NCI-H1048 (cell line): ENCODE measurements at places on chromosomes 7 and 10.

DNA sequence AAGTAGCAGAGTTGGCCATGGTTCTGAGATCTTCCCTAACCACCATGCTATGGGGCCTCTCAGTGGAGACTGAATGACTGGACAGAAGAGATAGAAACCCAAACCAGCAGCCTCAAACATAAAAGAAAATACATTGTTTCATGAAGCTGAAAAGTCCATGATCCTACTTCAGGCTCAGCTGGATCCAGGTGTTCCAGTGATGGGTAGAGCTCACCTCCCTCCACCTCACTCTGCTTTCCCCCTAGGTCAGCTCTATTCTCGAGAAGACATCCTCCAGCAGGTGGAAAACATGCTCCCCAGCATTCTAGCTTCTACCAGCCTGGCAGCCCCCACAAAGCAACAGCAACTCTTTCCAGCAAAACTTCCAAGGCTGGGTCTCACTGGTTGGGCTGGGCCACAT lies 132.1 kb downstream of the OAT start:
- no peak for DNase-seq

GRCh38 chr7:28564755-28565374 lies 152.5 kb downstream of the CREB5 start:
- no peak for DNase-seq

- no peak for DNase-seq
Observed at GRCh38 chr7:55887821-55888247, 578 bp downstream of the ZNF713 start.

DNA sequence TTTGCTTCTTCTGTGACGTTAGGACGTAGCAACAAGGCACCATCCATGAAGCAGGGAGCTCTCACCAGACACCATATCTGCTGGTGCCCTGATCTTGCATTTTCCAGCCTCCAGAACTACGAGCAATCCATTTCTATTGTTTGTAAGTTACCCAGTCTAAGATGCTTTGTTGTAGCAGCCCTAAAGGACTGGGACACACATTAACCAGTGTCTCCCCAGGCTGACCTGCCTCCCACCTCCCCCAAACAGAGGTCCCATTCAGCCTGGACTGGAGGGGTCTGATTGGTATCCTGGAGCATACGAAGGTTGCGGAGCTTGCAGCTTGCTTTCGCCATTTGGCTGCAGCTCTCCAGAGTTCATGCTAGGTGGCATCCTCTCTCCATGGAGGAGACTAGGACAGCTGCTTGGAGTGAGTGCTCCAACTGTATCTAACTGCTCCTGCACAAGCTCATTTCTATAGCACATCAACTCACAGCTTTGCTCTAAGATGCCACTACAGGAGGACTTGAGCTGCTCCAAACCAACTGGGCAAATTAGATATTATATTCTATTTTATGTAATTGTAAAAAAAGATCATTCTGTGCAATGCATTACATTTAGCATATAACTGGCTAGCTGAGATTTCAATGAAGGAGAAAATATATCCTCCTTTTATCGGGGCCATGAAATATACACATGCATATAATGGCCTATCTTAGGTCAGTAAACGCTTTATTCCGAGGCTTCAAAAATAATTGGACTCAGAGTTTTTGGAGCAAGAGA lies 8.0 kb upstream of the GRK5 start:
- DNase-seq = no peak

GRCh38 chr10:61175316-61175715 lies 231.3 kb upstream of the RHOBTB1 start:
- DNase-seq = no peak

- DNase-seq = no peak
Observed at GRCh38 chr10:93106631-93107072, 33.0 kb downstream of the CYP26A1 start.

- no peak for DNase-seq
Observed at GRCh38 chr10:53808677-53809372, 992.2 kb downstream of the PCDH15 start.

DNA sequence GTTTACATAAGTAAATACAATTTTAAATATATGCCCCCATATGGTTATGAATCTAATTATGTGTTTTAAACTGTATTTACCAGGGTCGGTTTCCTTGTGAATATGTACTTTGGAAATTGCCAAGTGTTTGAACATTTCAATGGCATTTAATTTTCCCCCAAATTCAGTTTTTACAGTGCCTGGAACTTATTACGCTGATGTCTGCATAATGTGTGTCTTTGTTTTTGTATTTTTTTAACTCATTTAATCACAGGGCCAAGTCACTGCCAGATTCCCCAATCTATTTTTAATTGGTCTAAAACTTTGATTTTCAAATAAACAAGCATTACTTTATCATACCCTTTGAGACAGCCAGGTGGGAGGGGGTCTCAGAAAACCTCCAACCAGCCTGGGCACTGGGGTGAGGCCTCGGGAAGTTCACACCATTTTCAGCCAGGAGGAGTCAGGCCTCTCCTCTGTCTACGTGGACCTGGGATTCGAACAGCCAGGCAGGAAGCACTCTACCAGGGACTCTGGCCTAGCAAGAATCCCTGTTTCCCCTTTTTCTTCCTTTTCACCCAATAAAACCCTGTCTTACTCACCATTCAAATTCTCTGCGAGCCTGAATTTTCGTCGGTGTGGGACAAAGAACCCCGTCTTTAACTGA lies 151.5 kb upstream of the COL1A2 start:
- no peak for DNase-seq

- DNase-seq = no peak
Observed at GRCh38 chr7:130957137-130957513, 223.1 kb upstream of the KLF14 start.

DNA sequence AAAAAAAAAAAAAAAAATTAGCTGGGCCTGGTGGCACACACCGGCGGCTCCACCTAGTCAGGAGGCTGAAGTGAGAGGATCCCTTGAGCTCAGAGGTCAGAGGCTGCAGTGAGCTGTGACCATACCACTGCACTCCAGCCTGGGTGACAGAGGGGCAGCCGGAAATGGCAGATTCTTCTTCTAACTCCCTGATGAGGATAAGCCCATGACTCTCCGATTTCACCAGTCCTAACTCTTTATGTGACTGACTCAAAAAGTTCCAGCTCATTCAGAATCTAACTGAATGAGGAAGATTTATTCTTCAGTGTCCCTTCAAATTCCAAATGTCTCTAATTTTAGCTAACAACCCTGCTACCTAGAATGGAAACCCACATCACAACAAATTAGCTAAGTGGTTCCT lies 4.2 kb downstream of the C10orf67 start:
- DNase-seq = no peak

GRCh38 chr7:23469150-23469960 lies 936 bp downstream of the IGF2BP3 start:
- no peak for DNase-seq

DNA sequence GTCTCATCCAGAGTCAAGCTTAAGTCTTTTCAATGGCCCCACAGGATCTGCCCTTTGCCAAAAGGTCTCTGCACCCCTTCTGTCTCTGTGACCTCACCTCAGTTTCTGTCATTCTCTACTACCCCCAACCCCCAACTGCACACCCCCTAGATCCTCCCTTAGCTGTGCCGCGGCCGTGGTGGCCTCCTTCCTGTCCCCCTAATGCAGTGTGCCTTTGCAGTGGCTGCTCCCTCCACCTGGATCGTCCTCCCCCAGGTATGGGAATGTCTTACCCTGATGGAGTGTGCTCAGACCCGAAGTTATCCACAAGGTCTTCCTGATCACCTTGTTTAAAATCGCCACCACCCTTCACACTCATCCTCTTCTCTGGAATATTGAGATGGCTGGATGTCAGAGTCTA lies 9.6 kb downstream of the FGF8 start:
- DNase-seq = no peak

GRCh38 chr10:35979116-35979515 lies 337.0 kb upstream of the FZD8 start:
- no peak for DNase-seq
